IPS DF 19.7 (cell line): ENCODE measurements at places on chromosomes 5 and 9.
A peak's percentile ranks its signal among the peaks of the same experiment; 100 is the strongest.

GRCh38 chr9:106994463-106994862 lies 131.5 kb downstream of the ZNF462 start:
- DNase-seq: no peak

DNA sequence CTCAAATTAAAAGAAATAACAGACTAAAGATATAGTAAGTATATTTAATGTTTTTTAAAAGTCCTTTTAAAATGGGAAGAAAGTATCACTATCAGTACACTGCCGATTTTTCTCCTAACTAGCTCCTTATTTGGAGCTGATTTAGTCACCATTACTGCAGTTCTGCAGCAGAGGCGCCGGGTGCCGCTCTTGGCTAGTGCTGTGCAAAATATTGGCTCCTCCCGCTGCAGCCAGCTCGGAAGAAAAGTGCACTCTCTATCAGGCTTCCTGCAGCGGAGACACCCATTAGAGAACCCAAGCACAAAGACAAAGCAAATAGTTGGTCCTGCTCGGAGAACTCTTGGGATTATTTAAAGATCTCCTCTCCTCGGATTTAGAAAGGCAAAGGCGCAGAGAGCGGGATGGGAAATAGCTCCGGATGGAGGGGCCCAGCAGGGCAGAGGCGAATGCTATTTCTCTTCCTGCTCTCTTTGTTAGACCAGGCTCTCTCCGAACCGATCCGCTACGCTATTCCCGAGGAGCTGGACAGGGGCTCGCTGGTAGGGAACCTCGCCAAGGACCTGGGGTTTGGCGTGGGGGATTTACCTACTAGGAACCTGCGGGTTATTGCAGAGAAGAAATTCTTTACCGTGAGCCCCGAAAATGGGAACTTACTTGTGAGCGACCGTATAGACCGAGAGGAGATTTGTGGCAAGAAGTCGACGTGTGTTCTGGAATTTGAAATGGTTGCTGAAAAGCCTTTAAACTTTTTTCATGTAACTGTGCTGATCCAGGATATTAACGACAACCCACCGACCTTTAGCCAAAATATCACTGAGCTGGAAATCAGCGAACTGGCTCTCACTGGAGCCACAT lies at the start of gene PCDHGB3:
Gene PCDHGB3, plus strand, starts transcription at position 249 of the 855 bp plus-strand sequence. Its CDS starts 153 bp downstream, at position 402.
- DNase-seq: no peak

- DNase-seq: no peak
Observed at GRCh38 chr9:107309271-107309670, 26.2 kb downstream of the RAD23B start.

DNA sequence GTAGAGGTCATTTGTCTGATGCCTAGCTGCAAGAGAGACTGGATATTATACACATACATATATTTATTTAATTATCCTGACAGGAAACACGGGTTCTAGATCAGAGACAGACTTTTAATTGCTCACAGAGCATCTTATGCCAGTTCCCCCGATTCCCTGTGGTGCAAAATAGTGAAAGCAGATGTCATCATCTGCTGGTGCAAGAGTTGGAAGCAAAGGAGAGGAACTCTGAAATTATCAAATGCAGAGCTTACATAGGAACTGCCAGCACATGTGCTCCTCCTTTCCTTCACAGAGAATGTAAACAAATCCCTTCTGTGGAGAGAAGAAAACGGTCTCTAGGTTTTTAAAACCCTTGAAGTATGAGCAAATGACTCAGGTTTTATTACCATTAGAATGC lies 69.3 kb downstream of the DTWD2 start:
- no peak for DNase-seq

DNA sequence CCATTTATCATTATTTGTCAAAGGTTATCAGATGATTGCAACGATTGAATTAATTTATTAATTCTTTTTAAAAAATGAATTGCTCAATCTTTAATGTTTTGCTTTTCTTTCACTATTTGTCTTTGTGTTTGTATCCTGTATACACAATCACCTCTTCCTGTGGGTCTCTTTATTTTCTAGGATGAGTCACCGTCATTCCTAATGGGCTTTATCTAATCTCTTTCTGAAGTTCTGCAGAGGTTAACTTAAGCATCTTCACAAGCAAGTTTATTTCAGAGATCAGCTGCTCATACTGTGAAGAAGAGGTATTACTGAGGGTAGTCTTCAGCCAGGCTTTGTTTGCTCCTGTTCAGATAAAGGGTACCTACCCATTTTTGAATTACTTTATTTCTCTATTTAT lies 323.9 kb downstream of the NNT start:
- no peak for DNase-seq

- DNase-seq: no peak
Observed at GRCh38 chr9:5721279-5722087, 92.6 kb downstream of the RIC1 start.

DNA sequence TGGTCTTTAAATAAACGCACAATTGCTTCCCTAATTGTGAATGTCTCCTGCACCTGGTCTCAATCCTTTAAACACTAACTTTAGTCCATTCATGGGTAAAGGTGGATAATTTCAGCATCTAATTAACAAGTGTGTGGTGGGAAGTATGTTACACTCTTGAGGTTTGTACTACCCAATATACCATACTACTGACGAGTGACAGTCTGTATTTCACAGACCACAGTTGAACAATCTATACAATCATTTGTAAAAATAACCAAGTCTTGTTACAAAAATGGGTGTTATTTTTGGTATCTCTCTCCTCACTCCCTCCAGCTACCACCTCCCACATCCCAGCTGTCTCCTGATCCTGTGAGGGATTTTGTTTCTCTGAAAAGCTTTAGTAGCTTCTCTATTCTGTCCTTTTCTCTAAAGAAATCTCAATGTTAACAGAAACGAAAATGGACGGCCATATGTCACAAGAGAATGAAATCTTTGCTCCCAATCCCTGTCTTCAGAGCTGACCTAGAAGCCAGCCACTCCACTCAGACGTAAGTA lies 62.3 kb upstream of the ZNF366 start:
- no peak for DNase-seq

- no peak for DNase-seq
Observed at GRCh38 chr5:95631991-95632675, 12.2 kb downstream of the GPR150 start.

DNA sequence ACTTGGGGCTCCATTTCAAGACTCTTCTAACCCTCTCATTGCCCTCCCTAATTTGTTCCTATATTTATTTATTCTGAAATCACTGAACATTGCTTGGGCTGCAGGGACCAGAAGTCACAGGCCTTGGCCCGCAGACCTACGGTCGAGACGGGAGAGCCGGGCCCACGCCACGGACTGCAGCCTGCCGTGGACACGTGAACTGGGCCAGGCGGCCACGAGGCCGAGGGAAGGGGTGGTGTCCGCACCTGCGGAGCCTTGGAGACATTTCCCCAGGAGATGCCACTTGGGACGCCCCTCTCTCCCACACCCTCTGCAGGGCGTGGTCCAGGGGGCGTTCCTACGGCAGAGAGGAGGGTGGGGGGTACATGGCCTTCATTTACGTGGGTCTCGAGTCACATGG lies 463.9 kb downstream of the ICE1 start:
- DNase-seq: no peak

- no peak for DNase-seq
Observed at GRCh38 chr5:110458313-110458712, 268.2 kb downstream of the TMEM232 start.

DNA sequence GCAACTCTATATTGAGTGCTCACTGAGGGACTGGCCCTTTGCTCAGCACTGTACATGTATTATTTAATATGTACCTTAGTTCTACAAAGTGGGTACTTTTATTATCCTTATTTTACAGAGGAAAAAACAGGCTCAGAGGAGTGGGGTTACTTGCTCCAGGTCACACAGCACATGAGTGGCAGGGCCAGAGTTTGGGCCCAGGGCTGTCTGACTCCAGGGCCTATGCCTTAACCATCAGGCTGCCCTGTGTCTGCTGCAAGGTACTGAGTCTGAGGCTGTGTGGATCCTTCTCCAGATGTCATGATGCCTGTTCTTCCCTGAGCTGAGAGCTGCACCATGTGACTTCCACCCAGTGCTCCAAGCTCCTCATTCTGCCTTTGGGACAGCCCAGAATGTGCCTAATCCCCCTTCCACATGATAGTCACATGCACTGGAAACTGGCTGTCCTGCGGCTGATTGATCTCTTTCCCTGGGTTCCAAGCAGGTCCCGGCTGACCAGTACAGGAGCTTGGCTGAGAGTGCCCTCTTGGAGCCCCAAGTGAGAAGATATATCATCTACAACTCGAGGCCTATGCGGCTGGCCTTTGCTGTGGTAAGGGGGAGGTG lies 15.4 kb downstream of the TMEM268 start:
- no peak for DNase-seq

- DNase-seq: no peak
Observed at GRCh38 chr5:1779021-1779680, 20.5 kb downstream of the MRPL36 start.

- no peak for DNase-seq
Observed at GRCh38 chr9:125816321-125816720, 69.1 kb downstream of the PBX3 start.

GRCh38 chr5:43631182-43631910 lies 28.4 kb downstream of the NNT start:
- DNase-seq: peak; percentile 64

DNA sequence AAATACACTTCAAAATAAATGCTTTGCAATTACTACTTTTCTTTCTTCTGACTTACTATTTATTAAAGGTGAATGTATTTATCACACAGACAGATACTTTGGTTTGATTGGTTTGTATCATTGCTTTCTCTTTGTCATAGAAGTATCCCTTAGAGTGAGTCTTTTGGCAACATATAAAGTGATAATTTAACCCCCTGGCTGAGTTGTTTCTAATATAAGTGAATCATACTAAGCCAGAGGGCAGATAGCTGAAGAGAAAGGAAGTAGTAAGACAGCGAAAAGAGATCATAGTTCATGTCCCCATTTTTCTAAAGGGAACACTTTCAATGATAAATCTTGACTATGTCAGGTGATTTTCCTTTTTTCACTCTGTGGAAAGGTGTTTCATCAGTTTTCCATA lies 38.6 kb downstream of the CAMK4 start:
- DNase-seq: no peak

DNA sequence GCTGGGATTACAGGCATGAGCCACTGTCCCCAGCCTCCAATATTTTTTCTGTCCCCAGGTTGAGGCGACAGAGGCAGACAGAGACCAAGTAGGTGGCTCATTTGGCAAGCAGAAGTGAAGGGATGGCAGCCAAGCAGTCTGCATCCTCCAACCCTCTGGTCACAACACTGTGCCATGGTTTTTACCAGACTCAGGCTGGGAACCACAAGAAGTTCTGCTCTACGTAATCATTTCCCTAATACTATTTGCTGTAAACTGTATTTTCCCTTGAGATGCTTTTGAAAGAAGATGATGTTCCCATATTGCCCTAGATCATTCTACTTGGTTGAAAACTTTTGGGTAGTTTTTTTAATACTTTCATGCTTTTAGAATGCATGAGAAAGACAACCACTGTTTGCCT lies 40.5 kb downstream of the PTTG1 start:
- DNase-seq: no peak

DNA sequence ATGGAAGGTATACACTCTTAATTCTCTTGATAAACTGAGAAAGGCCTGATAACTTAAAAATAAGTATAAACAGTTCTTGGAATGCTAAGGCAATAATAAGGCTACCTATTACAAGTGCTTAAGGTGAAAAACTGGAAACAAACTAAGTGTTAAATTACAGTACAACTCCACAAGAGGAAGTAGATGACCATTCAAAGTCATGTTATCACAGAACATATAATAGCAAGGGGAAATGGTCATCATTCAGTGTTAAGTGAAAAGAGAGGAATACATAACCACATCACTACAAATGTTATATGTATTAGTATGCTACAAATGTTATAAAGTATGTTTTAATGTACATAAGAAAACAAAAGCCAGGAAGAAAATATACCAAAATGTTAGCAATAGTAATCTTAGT lies 135.9 kb downstream of the CCDC192 start:
- no peak for DNase-seq
